ENCODE measurements at places on chromosomes 3 and 15. TPM values are rescaled to one million over a fixed set of nuclear protein-coding genes. Genes with fewer than 3 reads are reported as not detected.
A peak's percentile ranks its signal among the peaks of the same experiment; 100 is the strongest.

DNA sequence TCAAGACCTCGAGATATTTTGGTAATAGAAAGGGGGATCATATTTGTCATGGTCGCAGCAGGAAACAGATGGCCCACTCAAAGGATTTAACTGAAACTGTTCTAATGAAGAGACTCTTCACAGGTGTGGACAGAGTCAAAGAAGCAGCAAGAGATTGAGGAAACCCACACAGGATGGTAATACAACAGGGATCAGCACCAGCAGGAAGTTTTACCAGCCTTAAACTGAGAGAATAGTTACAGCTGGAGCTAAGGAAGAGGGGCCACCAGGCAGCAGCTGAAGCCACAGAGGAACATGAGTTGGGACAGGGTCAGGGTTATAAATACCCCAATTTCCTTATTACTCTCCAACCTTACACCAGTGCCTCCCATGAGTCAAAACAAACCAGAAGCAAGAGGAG is 131.8 kb upstream of the UBE2E2 start:
- no peak for DNase-seq

DNA sequence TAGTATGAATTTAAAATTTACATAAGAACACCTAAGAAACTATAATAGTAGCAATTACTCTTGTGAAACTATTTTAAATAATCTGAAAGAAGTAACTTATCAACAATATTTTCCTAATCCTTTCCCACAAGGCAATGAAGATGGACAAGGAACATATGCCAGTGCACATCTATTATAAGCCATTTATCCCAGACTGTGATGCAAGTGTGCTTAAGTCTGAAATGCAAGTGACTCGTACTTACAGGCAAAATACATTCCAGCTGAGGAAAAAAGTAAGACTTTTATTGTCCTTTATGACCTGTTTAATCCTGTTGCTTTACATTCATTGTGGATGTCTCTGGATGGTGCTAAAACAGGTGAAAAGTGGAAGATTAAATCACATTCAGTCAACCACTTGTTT is 709.4 kb downstream of the ZNF385D start:
- DNase-seq = no peak

The ACTC1 gene
- total RNA-seq = not detected

The GRAMD2A gene
- total RNA-seq = not detected

DNA sequence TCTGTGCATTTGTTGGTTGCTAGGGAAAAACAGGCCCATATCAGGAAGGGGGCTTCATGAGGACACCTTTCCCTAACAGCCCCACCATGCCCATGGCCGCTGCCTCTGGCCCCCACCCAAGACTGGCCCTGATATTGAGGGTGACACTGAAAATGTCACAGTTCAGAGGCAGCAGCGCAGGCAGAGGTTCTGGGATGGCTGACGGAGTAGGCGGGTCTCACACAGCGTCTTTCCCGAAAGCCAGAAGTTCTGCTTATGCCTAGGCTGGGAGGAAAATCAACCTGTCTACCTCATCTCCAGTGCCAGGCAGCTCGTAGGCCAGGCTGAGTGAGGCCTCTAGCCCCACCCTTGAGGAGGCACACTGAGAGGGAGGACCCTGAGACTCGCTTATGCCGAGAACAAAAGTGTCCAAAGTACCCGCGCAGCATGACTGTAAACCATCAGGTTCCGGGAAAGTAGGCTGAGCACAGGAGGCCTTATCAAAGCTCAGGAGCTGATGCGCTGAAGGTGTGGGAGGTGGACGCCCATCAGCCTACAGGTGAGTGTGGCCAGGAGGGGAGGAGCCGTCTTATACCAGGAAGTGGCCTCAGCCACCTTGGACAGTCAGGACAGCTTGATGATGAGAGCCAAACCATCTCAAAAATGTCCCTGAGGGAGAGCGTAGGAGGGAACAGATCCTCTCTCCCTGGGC is 27.5 kb downstream of the GRAMD2A start:
- no peak for DNase-seq

DNA sequence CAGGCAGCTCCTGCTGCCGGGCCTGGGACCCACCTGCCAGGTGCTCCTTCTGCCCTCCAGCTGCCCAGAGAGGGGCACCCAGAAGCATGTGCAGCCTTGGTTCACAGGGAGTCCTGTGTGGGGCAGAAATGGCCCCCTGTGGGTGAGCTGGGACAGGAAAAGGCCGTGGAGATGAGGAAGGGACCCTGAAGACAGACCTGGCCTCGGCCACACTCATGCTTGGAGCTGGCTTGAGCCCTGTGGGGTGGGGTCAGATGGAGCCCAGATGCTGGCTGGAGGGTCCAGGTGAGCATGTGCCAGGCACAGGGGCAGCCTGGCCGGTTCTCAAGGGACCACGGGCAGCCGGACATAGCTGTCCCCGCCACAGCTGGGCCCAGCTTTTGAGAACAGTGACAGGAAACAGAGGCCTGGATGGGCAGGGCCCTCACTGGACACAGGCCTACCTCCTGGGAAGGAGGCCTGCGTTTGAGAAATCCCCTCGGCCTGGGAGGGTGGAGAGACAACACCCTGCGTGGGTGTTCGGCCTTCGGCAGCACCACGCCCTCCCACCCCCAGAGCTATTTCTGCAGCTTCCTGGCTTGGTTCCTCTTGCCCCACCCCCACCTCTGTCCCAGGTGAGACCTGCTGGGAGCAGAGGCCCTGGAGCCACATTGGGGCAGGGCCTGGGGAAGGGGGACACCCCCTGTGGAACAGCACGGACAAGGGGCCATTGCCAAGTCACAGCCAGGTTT is 132.6 kb upstream of the MEF2A start:
- no peak for DNase-seq

- no peak for DNase-seq
Observed at GRCh38 chr3:123667784-123668183, 82.9 kb upstream of the HACD2 start.

The NRG4 gene
- total RNA-seq = 6.3 TPM

DNA sequence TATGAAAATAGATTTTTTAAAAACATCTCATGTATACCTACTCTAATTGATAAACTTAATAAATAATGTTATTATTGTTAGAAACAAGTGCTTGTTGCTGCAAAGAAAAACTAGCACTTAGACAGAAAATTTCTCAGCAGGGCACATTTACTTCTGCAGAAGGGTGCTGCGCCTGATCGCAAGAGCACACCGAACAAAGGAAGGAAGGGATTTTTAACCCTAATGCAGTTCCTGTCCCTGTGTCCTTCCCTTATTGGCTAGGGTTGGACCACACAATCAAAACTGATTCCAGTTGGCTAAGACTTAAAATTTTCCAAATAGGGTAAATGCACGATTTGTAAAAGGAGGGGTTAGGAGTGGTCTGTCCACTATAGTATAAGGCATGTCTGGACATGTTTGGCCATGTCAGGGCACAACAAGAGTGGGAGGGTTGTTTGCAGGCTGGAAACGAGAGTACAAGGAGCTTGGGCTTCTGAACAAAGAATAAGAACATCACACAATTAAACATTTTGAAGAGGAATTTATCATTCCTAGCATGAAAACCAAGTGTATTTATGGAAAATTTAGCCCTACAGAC is 4.7 kb downstream of the DTWD1 start:
- no peak for DNase-seq

GRCh38 chr15:67017311-67017710 is 48.1 kb upstream of the SMAD3 start:
- DNase-seq = no peak

The SIDT1 gene
- total RNA-seq = 0.13 TPM

GRCh38 chr3:150210461-150211110 is 197.5 kb upstream of the TSC22D2 start:
- no peak for DNase-seq

DNA sequence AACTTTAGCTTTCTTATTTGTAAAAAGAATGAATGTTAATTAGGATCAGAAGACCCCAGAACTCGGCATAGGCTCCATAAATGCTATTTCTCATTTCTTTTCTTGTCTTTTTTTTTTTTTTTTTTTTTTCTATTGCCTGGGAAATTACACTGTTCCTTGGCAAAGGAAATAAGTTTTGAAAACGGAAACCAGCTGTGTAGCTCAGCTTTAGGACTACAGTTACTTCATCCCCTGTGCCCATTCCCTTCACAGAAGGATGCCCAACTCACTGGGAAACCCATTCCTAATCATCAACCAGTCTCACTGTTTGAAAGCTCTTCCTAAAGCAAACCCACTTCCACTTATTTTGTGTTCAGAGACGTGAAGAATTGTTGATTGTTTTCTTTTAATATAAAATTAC is 254.0 kb upstream of the IL12A start:
- DNase-seq = no peak

- DNase-seq = peak; percentile 67
Observed at GRCh38 chr3:148077318-148077923, 620.3 kb upstream of the AGTR1 start.

DNA sequence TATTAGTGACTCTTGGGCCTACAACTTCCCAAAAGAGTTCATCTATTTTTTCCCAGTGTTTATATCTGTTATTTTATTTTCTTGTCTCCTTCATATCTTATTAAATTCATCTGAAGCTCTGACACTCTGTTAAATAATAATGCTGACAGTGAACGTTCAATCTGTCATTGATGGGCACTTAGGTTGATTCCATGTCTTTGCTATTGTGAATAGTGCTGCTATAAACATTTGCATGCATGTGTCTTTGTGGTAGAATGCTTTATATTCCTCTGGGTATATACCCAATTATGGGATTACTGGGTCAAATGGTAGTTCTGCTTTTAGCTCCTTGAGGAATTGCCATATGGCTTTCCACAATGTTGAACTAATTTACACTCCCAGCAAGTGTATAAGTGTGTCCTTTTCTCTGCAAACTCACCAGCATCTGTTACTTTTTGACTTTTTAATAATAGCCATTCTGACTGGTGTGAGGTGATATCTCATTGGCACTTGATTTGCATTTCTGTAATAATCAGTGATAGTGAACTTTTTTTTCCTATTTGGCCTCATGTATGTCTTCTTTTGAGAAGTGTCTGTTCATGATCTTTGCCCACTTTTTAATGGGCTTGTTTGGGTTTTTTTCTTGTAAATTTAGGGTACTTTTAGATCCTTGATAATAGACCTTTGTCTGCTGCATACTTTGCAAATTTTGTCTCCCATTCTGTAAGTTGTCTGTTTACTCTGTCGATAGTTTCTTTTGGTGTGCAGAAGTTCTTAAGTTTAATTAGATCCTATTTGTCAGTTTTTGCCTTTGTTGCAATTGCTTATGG is 122.5 kb downstream of the LEKR1 start:
- no peak for DNase-seq

GRCh38 chr3:9121366-9122001 is 128.0 kb downstream of the SRGAP3 start:
- DNase-seq = no peak

- DNase-seq = no peak
Observed at GRCh38 chr3:130895690-130896488, 2.0 kb downstream of the ATP2C1 start.

DNA sequence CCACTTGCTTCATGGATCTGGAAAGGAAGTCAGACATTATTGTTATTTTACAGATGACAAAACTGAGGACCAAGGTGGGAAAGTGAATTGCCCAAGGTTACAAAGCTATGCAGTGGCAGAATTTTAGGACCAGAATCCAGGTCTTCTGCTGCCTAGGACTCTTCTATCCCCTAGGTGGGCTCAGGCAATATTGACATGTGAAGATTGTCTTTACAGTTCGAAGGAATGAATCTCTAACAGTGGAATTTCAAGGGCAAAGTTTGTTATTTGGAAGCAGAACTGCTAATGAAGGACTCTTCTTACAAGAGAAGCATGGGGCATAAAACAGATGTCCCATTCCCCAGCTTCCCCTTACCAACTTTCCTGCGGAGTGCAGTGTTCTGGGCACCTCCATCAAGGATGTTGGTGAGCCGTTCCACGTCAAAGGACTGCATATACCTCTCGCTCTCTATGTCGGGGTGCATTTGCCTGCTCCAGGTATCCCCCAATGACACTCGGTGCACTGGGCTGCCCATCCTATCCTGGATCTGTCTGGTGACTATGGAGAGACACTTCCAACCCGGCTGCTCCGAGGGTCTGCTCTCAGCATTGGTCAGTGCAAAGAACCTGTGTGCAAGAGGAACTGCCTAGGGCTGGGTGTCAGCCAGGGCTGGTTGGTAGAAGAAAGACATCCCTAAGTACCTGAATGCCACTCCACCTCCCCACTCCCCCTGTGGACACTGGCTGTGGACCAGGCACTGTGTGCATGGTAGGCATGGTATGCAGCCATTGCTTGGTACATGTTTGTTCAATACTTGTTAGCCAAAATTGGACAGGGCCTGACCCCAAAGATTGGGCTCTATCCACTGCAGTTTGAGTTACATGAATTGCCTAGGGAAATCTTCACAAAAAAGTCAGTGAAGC is 2.1 kb downstream of the ACOX2 start:
- DNase-seq = no peak

DNA sequence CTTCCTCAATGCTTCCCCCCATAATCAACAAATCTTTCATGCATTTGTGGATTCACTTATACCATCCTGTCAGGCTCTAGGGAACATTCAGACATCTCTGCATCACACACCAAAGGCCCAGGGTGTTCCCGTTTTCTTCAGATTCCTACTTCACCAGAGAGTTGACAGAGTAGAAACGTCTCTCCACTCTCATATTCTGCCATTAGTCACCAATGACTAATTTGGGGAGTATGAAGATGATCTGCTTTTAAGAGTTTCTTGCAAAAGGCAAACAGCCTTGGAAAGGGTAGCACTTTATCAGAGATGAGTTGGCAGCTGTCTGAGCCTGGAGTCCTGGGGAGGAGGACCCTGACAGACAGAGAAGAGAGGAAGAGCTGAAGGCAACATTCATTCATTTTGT is 55.8 kb upstream of the DGKG start:
- DNase-seq = no peak

GRCh38 chr3:188082450-188082849 is 71.5 kb upstream of the LPP start:
- no peak for DNase-seq

The TMIE gene
- total RNA-seq = 0.11 TPM

- DNase-seq = no peak
Observed at GRCh38 chr3:10655105-10655504, 149.7 kb upstream of the ATP2B2 start.

DNA sequence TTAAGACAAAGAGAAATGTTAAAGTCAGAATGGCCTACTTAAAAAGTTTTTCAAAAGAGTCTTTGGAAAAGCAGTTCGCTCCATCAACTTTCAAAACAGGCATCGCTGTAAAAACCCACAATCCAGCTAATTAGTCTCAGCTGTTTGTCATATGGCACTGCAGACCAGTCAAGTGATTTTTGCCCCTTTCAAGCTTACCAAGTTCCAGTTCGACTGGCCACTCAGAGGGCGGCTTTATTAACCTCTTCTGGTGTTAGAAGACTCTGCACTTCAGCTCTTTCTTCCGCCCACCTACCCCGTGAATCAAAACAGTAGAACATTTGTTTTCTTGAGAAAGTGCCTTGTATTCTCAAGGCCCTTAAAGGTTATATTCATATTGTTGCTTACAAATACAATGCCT is 19.3 kb downstream of the RAB27A start:
- peak; percentile 95 for DNase-seq

The ALPK3 gene
- total RNA-seq = 0.03 TPM

DNA sequence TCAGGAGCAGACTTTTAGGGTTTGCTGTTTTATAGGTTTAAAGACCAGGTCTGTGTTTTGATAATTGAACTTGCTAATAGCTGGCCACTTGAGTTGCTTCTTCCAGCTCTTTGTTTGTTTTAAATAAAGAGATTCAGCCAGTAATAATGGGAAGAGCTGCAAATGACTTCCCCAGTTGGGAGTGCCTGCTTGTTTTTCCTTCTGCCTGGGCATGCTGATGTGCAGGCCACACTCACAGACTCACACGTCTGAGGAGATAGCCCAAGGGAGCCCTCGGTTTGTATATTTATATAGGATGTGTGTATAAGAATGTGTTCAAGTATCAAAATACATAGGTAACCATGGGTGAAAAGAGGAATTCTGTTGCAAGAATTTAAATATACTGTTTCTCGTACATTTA is 78.2 kb upstream of the BOC start:
- DNase-seq = no peak
